Neural crest cell (in vitro differentiated cells): ENCODE measurements at places on chromosomes 7 and 10. TPM values are rescaled to one million over a fixed set of nuclear protein-coding genes. Genes with fewer than 3 reads are reported as not detected.

GRCh38 chr7:110669410-110669809 is 421.5 kb upstream of the LRRN3 start:
- no peaks in the 10 kb centered on the region for H3K27me3 ChIP-seq
- peaks cover 6% of the 10 kb centered on the region for H3K36me3 ChIP-seq
- no peak overlapping the region for H3K27ac ChIP-seq

DNA sequence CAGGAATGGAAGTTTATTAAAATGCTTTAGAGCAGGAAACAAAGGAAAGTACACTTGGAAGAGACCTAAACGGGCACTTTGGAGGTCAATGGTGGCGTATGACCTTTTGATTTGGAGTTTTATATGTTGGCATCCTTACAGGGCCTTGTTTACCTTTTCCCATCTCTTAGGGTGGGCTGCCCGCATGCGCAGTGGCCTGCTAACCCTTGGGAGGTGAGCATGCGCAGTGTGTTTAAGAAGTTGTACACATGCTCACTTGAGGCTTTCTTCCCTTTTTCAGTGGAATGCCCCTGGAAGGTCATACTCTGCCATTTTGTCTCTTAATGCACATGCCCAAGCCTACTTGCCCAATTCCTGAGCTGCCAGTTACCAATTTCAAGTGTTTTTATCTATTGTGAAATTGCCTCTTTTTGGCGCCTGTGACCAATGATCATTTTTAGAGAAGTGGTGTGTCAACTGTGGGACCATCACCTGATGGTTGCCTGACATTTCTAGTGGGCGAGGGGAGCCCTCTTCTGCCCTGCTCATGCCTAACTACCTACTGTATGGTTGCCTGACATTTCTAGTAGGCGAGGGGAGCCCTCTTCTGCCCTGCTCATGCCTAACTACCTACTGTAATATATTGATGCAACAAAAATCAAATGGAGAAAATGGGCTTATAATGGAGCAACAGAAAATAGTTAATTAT is 138.0 kb downstream of the PPP1R9A start:
- H3K36me3 ChIP-seq = no peaks in the 10 kb centered on the region
- peaks cover 35% of the 10 kb centered on the region for H3K4me1 ChIP-seq
- no peak for DNase-seq
- no peak overlapping the region for H3K27ac ChIP-seq

DNA sequence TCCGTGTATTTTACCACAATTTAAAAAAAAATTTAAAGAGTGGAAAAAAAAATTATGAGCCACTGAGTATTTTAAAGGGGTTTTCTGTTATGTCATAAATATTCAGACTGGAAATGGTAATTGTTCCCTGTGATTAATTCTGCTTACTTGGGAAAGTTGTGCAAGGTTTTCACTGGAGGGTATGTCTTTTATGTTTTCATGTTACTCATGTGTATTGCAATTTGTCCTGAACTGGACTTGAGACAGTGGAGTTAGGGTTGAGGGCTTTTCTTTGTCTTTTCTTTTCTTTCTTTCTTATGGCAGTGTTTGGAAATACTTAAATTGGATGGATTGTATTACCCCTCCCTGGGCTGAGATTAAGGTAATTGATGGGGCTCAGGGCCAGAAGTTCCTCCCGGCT is 257.7 kb downstream of the BAMBI start:
- H3K4me3 ChIP-seq = no peak overlapping the region
- H3K27ac ChIP-seq = peak overlapping the region; percentile 48
- peaks cover 74% of the 10 kb centered on the region for H3K27me3 ChIP-seq
- DNase-seq = no peak
- H3K4me1 ChIP-seq = peaks cover 27% of the 10 kb centered on the region

GRCh38 chr10:86263209-86263608 is 103.4 kb downstream of the GRID1 start:
- H3K27me3 ChIP-seq = peaks cover 9% of the 10 kb centered on the region
- DNase-seq = no peak
- no peak overlapping the region for H3K4me3 ChIP-seq
- H3K36me3 ChIP-seq = no peaks in the 10 kb centered on the region
- H3K27ac ChIP-seq = no peak overlapping the region
- peaks cover 25% of the 10 kb centered on the region for H3K4me1 ChIP-seq

DNA sequence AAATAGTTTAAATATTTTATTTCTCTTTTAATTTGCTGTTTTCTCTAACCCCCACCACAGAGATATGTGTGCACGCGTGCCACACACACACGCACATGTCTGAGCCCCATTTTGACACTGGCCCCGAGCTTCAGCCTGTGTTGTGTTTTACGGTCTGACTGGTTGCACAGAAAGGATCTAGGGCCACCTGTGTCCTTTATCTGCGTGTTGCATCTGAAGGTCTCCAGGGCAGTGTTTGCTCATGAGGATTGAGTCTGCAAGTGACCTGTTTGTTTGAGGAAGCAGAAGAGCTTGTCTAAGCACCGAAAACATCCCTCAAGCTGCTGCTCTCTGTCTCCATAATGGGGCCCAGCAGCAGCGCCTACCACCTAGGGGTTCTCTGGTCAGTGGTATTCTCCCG is 266.4 kb upstream of the LYZL1 start:
- H3K4me3 ChIP-seq = no peak overlapping the region
- H3K4me1 ChIP-seq = peaks cover 13% of the 10 kb centered on the region
- H3K27me3 ChIP-seq = no peaks in the 10 kb centered on the region

DNA sequence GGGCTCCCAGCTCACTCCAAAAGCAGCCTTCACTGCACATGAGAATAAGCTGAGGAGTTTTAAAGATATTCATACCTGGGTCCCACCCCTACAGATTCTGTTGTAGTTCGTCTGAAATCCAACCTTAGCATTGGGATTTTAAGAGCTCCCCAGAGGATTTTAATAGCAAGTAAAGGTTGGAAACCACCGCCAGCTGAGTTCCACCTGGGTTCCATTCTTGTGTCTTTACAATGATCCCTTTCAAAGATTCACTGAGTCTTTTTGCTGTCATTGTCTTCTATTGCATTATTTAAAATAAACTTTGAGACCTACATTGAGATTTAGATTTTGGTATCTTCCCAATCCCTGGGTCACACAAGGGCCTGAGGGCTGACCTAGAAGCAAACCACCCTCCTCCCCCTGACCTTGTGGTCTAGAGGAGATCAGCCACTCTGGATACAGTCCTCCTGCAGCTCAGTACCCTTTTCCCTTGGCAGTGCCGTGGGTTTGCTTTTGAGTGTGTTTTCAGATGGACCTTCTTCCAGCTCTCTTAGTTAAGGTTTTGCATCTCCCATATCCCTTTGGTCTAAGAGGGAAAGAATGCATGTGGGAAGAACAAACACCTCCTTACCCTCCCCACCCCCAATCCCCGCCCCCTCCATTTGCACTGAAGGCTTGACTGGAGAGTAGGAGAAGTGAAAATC is 22.6 kb upstream of the SIRT1 start:
- no peaks in the 10 kb centered on the region for H3K36me3 ChIP-seq
- no peak for DNase-seq
- no peak overlapping the region for H3K27ac ChIP-seq
- H3K4me3 ChIP-seq = no peak overlapping the region

FGL2 gene
- total RNA-seq = not detected in 2 replicates

GPR26 gene
- total RNA-seq = not detected in 2 replicates

DNA sequence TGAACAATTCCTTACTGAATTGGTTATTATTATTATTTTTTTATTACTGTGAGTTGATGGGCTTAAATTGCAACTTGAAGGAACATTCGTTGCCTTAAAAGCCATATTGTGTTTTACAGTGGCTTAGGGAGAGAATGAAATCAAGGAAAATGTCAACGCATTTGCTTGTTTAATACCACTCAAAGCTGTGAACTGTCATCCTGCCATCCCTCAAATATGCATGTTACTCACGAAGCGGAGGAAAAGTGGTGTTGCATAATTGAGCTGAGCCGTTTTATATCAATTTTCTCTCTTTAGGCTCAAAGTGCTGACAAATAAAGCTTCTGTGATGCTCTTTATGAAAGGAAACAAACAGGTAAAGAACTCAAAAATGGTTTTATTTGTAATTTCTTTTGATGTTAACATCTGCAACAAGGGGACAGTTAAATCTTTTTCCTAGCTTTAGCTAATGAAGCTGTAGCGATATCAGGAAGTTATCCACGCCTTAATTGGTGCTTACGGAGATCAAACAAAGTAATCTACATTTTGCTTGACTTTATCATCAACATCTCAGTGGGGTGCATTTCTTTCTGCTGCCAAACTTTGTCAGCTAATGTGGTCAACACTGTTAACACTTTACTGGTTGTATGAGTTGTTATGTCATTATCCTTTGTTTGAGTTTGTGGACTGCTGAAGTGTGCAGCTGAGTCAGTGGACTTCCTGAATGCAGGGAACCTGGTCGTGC is 33.1 kb downstream of the GLRX3 start:
- no peak overlapping the region for H3K27ac ChIP-seq
- H3K36me3 ChIP-seq = peaks cover 10% of the 10 kb centered on the region
- H3K27me3 ChIP-seq = no peaks in the 10 kb centered on the region
- no peak overlapping the region for H3K4me3 ChIP-seq
- no peak for DNase-seq

DNA sequence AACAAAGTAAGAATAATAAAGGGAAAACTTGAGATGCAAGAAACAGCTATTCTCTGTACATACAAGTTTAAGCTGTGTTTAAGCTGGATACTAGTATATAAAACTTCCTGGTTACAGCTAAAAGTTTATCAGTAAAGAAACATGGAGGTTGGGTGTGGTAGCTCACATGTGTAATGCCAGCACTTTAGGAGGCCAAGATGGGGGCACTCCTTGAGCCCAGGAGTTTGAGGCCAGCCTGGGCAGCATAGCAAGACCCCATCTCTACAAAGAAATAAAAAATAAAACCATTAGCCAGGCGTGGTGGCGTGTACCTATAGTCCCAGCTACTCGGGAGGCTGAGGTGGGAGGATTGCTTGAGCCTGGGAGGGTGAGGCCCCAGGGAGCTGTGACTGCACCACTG is 3.2 kb downstream of the RSU1 start:
- H3K36me3 ChIP-seq = no peaks in the 10 kb centered on the region
- peaks cover 30% of the 10 kb centered on the region for H3K4me1 ChIP-seq
- DNase-seq = no peak
- H3K27me3 ChIP-seq = peaks cover 10% of the 10 kb centered on the region
- no peak overlapping the region for H3K4me3 ChIP-seq

AEBP1 gene
- 70.5 and 72.6 TPM in 2 replicates for total RNA-seq

DNA sequence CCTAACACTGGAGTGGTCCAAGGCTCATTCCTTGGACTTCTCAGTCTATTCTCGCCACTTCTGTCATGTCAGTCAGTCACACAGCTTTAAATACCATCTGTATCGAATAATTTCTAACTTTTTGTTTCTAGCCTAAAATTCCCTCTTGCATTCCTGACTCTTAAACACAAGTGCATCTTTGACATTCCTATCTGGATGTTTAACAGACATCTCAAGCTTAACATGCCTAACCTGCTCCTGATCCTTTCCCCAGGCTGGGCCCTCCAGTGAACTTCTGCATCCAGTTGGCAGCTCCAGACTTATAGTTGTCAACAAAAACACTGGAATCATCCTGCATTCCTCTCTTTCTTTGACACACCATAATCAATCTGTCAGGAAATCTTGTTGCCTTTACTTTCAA is 4.5 kb upstream of the ABCB4 start:
- no peak for DNase-seq
- no peak overlapping the region for H3K4me3 ChIP-seq
- H3K27me3 ChIP-seq = peaks cover 11% of the 10 kb centered on the region
- H3K36me3 ChIP-seq = no peaks in the 10 kb centered on the region
- H3K4me1 ChIP-seq = peaks cover 13% of the 10 kb centered on the region
- H3K27ac ChIP-seq = no peak overlapping the region

HYAL4 gene
- total RNA-seq = not detected in 2 replicates
